Stimulated activated CD8-positive, alpha-beta memory T cell treated with anti-CD3 and anti-CD28 coated beads, Interleukin-7, amount 100 ng/mL, for 1 hour (primary cell): ENCODE measurements at places on chromosomes 2 and 18.
A peak's percentile ranks its signal among the peaks of the same experiment; 100 is the strongest.

DNA sequence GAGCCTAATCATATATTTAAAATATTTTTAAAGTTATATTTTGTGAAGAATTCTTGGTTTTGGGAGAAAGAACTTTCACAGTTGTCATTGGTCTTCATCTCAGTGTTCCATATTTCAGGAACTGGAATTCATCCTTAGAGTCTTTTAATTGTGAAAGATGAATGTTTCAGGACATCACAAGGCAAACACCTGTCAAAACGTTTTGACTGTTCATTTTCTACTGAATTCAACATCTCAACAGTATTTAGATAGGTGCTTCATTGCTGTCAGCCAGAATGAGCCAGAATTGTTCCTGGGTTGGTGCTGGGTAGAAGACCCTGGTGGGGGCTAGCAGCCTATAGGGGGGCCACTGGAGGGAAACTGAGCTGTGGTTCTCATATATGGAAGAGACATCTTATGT, 255.1 kb upstream of the CXCR4 start:
- DNase-seq, result no peak

- no peak for DNase-seq
Measured at GRCh38 chr2:101294861-101295260, 13.6 kb downstream of the RNF149 start.

GRCh38 chr2:172256886-172257285, 154.2 kb upstream of the DLX2 start:
- no peak for DNase-seq

- no peak for DNase-seq
Measured at GRCh38 chr2:69827796-69828540, 1.5 kb upstream of the GMCL1 start.

DNA sequence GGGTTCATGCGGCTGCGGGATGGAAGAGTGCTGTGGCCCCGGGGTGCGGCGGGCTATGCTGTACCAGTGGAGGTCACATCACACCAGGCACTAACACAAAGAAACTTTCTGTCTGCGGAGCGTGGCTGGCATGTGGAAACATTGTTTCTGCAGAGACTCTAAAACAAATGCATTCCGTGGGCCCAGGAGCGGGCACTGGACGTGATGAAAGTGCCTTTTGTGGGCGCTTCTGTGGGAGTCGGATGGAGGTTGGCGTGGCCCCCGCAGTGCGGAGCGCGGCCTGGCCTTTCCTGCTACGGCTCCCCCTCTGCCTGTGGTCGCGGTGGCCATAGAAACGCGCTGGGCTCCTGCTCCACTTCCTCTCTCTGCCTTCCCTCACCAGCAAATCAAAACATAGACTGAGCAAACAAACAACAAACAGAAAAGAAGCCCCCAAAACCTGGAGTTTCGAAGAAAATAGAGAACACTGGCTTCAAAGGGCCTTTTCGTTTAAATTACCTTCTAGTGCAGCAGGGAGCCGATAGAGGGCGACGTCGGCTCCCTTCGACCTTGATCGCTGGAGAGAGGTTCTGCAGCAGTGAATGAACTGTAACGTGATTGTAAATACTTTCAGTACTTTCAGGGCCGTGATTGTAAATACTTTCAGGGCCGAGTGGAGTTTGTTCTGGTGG, 51.4 kb downstream of the KIF5C start:
- DNase-seq, result peak; percentile 29

DNA sequence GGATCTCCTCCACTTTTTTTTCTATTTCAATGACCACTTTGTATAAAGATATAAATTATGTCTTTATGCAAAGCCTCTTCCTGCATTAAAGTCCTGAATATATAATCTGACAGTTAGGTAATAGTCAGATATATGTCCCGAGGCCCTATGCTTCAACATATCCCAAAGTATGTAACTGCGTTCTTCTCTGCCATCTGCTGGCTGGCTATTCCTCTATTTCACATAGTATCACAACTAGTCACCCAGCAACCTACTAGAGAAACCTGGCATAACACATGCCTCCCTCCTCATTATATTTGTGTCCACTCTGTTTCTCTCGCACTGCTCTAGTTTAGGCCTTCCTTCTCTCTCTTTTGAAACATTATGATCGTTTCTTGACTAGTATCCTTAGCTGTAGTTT, 640.8 kb downstream of the DPP10 start:
- DNase-seq, result no peak

DNA sequence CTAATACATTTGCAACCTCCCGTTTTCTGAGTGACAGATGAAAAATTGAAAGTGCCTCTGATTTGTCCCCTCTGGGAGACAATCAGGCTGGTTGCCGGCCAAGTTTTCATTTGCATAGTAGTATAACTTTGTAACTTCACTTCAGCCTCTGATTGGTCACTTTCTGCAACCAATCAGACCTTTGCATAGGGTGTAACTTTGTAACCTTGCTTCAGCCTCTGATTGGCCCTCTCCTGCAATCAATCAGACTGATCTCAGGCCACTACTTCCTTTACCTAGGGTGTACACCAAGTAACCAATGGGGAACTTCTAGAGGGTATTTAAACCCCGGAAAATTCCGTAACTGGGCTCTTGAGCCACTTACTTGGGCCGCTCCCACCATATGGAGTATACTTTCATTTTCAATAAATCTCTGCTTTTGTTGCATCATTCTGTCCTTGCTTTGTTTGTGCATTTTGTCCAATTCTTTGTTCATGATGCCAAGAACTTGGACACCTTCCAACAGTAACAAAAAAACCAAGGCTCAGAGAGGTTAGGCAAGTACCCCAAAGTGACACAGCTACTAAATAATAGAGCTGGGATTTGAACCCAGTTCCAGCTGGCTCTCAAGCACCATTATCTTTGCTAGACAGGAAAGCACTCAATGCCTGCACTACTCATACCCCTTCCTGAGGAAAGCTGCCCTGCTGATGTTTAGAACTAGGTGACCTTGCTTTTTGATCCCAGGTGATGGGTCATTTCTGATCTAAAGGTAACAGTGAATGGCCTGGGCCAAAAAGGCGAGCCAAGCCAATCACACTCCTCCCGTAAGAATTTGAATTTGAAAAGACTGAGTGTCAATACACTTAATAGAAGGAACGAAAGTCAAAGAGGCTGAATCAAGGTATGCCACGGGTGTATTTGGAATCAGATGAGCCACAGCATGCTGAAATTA, 10.9 kb upstream of the MYOM1 start:
- no peak for DNase-seq

DNA sequence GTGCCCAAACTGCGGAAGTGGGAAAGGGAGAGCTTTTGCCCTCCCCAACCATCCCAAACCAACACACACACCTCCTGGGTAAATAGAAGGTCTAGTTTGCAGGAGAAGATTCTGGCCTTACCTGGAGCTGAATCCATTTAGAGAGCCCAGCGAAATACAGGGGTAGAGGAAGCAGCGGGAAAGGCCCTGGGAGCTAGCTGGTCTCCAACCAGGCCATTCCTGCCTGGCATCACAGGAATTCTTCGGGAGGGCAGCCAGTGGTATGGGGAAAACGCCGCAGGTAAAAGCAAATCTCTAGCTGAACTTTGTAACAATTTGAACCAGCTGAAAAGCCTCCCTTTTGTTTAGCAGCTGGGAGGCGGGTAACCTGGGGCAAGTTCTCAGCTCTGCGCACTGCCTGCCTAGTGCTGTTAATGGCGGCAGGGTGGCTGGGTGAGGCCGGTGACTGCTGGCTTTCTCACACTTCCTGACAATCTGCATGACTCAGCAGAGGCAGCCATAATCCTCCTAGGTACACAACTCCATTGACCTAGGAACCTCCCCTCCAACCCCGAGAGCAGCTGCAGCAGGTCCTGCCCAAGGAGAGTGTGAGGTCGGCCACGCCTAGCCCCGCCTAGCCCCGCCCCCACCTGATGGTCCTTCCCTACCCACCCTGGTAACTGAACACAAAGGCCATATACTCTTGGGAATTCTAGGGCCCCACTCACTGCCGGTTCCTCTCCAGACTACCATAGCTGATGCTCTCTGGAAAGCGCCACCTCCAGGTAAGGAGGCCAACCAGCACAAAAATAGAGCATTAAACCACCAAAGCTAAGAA, 483.8 kb upstream of the REG3G start:
- no peak for DNase-seq

DNA sequence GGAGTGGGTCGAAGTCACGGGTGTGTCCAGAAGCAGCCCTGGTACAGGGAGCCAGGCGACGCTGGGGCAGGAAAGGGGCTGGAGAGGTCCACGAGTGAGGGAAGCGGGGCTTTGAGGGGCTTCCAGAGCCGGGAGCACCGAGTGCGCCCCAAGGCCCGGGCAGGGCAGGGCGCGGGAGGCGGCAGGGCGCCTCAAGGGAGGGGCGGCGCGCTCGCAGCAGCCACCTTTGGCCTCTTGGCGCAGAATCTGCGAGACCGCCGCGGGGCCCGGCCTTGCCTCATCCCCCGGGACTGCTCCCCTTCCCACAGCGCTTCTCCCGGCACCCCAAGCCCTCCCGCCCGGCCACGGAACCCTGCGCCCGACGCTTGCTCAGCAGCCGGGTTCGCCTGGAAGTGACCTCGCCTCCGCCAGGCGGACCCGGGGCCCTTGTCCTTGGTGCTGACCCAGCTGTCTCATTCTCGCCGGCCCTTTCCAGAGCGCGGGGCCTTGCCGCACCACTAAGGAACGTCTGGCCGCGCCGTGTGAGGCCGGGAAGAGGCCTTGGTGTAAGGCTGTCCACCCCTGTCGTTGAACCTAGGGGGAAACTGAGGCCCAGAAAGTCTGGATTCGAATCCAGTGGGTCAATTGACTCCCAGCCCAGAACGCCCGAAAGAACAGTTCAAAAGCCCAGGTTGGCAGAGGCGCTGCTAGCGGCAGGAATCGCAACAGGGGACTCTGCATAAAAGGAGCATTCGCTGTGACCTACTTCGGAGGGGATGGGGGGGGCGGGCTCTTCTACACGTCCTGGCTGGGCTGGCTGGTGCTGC, 584 bp upstream of the DNER start:
- no peak for DNase-seq

DNA sequence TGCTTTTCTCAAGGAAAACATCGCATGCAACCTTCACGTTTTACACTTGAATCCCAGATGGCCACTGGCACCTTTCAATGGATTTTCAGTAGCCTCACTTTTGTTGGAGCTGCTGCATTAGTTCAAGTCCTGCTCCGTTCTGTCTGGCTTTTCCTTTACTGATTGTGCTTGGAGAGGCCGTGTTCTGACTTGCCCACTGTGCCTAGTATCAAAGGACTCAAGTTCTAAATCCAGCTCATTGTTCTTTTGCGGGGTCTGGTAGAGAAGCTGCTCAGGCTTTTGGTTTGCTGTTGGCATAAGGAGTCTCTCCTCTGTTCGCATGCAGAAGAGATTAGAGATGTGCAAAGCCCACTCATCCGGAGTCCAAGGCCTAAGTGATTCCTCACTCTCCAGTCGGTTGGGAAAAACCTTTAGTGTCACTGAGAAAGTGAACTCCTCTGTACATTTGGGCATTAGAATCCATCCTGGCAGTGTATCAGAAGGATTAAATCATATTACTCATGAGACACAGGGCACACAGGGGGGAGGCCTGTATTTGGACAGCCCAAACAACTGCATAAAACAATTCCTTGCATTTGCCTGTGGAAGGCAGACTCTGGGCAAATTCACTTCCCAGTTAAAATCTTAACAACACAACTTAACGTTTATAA, 69.7 kb downstream of the NCK2 start:
- DNase-seq, result no peak

DNA sequence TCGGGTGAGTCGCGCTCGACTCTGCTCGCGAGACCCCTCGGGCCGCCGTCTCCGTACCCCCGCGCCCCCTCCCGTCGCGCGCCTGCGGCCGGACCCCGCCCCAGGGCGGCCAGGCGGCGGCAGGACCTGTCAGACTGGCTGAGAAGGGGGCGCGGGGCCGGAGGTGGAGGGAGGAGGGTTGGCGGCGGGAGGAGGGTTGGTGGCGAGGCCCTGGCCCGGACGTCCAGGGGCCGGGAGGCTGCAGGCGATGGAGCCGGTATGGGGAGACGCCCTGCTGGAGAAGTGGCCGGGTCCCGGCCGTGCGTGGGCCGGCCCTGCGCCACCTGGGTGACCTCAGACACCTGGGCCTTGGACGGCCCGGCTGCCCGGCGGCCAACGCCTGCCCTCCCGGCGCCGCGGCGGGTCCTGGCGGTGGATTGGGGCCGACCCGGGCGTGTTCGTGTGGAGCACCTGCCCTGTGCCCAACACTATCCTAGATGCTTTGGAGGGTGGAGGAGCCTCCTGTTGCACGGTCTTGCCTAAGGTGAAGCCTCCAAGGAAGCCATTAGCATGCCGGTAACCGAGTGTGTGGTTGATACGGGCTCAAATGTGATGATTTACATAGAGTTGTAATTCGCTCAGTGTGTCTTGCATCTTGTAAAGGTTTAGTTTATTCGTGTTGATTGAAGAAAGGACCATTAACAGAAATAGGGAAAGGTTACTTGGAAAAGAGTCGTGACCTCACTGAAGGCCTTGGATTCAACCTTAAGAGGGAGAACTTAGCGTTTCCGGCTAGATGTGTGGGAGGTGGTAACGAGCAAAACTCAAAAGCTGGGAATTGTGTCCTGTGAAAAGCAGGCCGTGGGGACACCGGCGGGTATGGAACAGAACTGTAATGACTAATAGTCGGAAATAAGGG, 550 bp downstream of the MYL12B start:
- DNase-seq, result no peak

DNA sequence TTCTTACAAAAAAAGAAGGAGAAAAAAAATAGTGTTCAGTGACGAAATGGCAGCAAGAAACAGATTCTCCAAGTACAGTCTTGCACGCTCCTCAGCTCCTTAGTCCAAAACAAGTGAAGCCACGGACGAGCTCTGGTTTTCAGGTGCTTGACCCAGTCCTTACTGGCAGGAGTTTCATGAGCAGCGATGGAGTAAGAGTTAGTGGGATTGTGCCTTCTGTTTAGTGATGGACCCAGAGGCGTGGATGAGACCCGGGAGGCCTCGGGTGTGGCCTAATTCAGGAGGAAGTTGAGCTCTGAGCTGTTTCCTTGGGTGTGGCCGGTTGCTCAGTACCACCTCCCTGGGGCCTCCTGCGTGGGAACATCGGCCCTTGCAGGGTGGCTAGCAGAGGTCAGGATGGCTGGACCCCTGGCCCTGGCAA, 52.0 kb downstream of the KIF5C start:
- no peak for DNase-seq
